ENCODE measurements at places on chromosomes 6 and 20.

GRCh38 chr6:105759946-105760345 is 326.2 kb upstream of the PRDM1 start:
- no peak for DNase-seq

- no peak for DNase-seq
Observed at GRCh38 chr20:63896264-63897105, 1.6 kb downstream of the DNAJC5 start.

DNA sequence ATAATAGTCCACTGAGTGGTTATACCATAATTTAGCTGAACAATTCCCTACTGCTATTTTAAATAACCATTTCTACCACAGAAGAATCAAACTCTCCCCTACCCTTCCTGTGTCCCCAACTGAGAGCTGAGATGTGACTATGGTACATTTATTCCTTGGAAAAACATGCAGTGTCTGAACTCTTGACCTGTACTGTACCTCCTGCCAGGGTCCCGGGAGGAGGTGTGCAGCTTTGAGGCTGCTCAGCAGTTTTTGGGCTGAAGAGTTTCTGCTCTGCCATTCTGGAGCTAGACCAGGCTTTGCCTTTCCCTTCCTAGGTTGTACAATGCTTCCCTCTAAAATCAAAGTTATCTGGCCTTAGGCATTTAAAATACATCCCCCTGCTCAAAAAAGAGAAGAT is 275.1 kb upstream of the SGK1 start:
- no peak for DNase-seq

DNA sequence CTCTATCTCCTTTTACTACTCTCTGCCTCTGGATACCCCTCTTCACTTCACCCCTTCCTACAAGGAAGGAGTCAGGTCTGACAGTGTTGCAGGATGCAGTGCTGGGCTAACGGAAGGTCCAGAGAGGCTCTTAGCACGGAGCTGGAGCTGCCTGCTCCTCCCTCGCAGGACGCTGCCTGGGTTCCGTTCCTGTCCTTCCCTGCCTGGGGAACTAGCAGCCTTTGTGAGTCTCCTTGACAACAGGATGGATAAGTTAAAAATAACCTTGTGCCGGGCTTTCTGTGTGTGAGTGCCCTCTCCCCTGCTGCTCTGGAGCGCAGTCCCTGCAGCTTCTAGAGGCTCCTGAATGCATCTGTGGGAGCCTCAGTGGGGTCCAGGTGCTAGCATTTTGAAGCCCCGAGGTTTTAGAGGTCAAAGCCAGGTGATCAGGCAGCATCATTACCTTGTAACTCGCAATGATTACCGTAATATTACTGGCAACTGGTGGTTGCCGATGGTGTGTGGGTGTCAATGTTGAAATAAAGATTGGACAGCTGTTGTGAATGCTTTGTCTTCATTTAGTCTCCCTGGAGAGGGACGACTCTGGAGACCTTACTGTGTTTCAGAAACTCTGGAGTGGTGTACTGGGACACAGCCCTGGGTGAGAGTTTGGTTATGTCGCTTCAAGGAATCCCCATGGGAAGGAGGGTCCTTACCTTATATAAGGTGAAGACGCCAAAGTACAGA is 44.4 kb downstream of the CDS2 start:
- no peak for DNase-seq

DNA sequence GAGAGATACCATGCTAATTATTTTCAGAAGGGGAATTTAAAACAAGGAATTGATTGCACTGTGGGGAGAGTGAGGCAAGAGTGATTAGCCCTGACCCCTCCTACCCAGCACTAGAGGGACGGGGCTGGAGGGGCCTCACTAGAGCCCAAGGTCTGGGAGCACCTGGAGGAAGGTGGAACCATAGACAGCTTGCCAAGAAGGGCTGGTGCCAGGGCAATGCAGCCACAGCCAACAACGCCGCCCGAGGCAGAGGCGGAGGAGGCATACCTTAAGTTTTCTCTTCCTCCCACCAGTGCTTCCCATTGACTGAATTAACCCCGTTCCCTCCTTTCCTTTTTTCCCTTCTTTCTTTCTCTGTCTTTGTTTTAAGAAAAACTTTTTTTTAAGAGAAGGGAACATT is 40.0 kb downstream of the IYD start:
- no peak for DNase-seq

DNA sequence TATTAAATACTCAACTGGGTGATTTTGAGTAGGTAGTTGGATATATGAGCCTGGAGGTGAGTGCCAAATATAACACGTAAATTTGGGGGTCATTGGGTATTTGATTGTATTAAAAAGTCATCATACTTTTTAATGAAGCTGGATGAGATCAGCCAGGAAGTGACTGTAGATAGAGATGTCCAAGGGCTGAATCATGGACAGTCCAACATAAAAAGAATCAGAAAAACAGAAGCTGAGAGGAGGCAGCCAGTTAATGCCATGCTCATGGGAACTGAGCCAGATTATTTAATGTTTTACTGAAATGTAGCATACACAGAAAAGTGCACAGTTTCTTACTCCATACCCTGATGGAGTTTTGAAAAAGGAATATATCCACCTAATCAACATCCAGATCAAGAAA is 435.5 kb upstream of the PLCB4 start:
- no peak for DNase-seq

Measured in stimulated activated CD4-positive, alpha-beta T cell treated with anti-CD3 and anti-CD28 coated beads, Interleukin-1b, Interleukin-23, amount 100 ng/mL, for 4 hours (primary cell).